ENCODE measurements at places on chromosomes 7 and 10.
A peak's percentile ranks its signal among the peaks of the same experiment; 100 is the strongest.

- DNase-seq, result peak; percentile 51
These were observed 46.0 kb downstream of the ZNRF2 start for GRCh38 chr7:30330134-30331111.

DNA sequence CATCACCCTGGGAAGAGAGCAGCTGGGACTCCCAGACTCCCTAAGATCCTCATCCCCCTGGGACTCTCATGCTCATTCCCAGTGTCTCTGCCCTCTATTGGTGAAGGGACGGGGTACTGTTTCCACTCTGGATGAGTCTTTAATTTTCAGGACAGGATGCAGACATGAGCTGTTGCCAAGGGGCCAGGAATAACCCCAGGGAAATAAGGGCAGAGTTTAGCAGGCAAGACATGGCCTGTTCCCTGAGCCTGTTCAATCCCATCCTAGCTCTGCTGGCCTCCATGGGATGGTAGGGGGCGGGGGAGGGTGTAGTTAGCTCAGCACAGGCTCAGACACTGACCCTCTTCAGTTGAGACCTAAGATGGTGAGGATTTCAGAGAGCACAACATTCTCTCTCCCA, 14.0 kb downstream of the C10orf105 start:
- DNase-seq, result no peak

- no peak for DNase-seq
These were observed 126.2 kb upstream of the KCTD7 start for GRCh38 chr7:66502230-66503035.

GRCh38 chr7:26292768-26293560, 1.3 kb downstream of the SNX10 start:
- DNase-seq, result no peak

GRCh38 chr7:13181216-13181615, 493.8 kb downstream of the ARL4A start:
- DNase-seq, result no peak

DNA sequence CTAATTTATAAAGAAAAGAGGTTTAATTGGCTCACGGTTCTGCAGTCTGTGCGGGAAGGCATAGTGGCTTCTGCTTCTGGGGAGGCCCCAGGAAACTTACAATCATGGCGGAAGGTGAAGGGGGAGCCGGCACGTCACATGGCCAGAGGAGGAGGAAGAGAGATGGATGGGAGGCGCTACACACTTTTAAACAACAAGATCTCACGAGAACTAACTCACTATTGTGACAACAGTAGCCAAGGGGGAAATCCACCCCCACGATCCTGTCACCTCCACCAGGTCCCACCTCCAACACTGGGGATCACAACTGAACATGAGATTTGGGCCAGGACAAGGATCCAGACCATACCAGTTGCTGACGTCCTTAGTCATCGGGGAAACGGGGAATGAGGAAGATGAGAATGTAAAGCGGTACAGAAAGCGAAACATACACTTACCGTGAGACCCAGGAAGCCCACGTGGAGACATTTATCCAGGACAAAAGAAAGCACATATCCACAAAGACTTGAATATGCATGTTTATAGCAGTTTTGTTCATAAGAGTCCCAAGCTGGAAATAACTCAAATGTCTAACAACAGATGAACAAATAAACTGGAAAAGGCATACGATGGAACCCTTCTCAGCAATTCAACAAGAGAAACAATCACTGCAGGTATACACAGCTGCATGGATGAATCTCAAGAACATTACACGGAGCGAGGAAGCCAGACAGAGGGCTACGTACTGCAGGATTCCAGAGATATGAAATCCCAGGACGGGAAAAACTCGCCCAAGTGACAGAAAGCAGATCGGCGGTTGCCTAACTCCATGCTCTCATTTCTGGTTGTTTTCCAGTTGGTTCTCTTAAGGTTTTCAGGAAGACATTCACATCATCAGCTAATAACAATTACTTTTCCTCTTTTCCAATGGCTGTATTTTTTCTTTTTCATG, 26.2 kb upstream of the INPP5A start:
- DNase-seq, result no peak

DNA sequence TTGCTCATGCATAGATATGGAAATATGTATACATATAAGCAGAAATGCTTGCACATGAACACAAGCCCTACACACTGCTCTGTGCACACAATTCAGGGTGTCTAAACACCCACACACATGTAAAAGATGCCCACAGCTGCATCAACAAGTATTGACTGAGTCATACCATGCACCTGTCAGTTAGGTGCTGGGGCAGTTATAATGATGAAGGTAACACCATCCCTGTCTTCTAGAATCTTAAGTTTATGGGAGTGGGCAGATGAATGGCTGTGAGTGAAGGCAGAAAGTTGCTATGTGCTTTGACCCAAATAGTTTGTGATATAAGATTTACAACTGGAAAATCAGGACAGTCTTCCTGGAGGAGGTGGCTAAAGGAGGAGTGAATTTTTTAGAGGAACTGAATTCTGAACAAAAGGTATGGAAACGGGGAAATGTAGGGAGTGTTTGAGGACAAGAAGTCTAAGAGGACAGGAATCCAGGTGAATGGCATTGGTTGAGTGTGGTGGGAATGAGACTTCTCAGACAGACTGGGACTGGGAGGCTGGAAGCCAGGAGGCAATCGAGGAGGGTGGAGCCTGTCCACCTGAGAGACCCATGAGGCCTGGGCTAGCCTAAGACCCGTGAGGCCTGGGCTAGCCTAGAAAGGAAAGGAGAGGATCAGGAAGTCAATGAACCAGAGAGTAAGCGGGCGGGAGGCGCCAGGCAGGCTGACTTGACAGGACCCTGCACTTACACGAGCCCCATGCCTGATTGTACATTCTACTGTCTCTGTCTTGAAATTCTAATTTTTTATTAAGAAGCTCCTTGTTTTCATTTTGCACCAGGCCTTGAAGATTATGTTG, 20.7 kb downstream of the POLL start:
- DNase-seq, result no peak

DNA sequence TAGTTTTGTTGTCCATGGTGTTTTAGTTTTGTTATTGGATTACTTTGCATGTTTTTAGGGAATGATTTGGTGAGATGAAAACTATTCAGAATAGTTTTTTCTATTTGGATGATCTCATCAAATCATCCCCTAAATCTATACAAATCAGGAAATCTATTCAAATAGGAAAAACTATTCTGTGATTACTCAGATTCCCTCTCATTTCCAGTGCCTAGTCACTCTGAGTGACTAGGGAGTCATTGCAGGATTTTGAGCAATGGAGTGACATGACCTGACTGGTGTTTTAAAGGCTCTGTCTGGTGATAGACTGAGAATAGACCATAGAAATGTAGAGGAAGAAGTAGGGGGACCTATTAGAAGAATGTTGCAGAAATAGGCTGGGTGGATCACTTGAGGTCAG, 72.4 kb downstream of the TPST1 start:
- no peak for DNase-seq

DNA sequence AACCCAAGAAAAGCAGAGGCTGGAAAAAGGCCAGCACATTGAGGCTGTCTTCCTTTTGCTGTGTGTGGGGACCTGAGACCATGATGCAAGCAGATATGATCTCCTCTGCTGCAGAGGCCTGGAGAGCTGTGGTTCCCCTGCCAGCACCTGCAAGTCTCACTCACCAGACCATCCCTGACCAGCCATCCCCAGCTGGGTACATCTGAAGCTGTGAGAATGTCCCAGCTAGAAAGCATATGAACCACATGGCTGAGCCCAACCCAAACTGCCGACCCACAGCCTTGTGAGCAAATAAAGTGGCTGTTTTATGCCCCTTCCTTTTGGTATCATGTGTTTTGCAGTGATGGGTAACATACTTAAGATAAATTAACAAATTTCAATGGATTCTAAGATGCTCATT, 114.9 kb downstream of the DYNC2I1 start:
- no peak for DNase-seq

- no peak for DNase-seq
These were observed 135.1 kb upstream of the NPS start for GRCh38 chr10:127414024-127414423.

DNA sequence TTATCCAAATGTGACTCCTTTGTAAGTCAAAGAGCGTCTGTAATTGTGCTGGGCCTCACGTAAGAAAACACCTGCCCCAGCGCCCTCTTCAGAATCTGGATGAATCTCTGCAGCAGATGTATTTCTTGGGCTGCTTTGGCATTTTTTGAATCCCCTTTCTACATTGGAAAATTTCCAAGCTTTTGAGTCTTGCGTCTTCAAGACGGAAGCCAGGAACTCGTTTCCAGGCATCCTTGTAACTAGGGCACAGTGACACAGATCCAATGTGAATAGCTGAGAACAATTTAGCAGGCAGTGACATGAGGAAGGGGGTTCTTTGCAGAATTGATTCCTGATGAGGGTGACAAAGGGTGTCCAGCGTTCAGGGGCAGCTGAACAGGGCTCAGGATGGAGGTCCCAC, 862.3 kb downstream of the TYW1 start:
- no peak for DNase-seq

DNA sequence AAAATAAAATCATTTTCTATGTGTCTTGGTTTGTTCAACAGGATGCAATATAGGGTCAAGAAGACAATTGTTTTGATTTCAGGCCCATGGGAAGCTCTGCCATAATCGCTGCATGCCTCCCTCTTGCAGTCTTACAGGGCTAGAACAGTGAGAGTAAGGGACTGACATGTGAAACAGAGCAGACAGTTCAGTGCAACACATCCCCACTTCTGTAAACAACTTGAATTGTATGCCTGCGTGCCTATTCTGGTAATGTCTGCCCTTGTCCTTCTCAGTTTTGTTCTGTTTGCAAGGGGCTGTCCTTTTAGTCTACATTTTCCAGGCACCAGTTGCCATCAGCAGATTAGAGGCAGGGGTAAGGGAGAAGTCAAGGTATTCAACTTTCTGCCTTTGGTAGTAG, 34.8 kb upstream of the GPR37 start:
- DNase-seq, result no peak

GRCh38 chr7:133602291-133602690, 349.4 kb downstream of the EXOC4 start:
- no peak for DNase-seq

- peak; percentile 91 for DNase-seq
These were observed 106.1 kb downstream of the KCNMA1 start for GRCh38 chr10:77531441-77532001.

DNA sequence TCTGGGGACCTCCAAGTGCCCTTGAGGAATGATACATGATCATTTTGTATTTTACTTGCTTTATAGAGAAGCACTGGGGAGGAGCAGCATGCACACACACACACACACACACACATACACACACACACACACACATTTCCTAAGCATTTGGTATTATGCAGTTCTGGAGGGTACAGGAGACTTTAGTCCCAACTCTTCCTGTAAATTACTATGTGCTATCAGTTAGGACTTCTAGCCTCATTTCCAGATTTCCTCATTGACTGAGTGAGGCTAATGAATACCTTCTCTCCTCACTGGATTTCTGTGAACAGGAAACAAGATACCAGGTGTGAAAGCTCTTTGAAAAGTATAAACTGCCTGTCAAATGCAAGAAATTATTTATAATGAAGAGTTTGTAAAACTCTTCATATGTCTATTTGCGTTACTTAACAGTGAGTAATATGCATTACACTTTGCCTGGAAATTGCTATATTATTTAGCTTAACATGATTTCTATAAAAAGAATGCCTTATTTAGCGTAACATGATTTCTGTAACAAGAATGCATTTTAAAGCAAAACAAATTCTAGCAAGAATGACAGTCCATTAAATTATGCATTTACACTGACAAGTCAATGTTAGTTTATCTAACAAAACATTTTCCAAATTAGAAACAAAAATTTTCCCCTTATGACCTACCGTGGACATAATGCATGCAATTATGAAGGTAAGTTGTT, 34.2 kb downstream of the ACTA2 start:
- no peak for DNase-seq

- DNase-seq, result no peak
These were observed 11.0 kb downstream of the POT1 start for GRCh38 chr7:124918662-124919061.

DNA sequence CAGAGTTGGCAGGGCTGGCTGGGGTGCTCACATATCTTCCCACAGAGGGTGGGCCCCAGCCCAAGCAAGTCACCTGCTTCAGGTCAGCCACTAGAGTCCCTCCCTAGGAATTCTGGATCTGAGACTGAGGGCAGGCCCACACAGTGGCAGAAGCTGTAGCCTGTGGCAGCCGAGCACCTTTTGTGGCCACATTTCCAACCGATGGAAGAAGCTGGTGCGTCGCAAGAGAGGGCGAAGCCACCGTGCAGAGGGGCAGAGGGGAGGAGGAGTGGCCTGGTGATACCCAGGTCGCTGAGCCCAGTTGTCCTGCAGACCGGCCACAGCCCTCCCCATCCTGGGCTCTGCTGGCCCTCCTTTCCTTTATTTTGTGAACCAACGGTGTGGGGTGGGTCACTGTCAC, 5.3 kb downstream of the POLM start:
- DNase-seq, result no peak

GRCh38 chr7:98038731-98039130, 48.7 kb upstream of the OCM2 start:
- DNase-seq, result no peak

DNA sequence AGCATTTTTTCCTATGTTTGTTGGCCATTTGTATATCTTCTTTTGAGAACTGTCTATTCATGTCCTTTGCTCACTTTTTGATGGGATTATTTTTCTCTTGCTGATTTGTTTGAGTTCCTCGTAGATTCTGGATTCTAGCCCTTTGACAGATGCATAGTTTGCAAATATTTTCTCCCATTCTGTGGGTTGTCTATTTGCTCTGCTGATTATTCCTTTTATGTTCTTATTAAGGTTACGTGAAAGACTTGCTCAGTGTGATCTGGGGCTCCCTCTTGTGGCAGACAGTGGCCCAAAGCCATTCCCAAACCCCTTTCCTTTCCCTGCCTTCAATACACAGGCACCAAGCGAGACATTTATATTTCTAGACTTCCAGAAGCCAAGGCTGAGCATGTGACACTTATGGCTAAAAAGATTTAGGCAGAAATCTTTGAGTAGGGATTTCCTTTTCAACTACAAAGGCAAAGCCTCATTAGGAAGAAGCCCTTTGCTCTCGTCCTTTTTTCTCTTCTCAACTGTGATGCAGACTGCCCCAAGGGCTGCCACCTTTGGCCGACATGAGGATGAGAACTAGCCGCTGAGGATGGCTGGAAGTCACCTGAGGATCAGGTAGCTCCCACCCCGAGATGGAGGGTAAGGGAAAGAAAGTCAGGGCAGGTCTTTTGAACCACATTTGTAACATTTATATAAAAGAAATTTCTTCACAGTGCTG, 23.6 kb downstream of the ST8SIA6 start:
- peak; percentile 74 for DNase-seq

- no peak for DNase-seq
These were observed 4.8 kb downstream of the FBH1 start for GRCh38 chr10:5894873-5895272.

- DNase-seq, result peak; percentile 10
These were observed 69.5 kb upstream of the VOPP1 start for GRCh38 chr7:55641811-55642210.

- no peak for DNase-seq
These were observed 4.5 kb downstream of the GRID1 start for GRCh38 chr10:86362129-86362527.

DNA sequence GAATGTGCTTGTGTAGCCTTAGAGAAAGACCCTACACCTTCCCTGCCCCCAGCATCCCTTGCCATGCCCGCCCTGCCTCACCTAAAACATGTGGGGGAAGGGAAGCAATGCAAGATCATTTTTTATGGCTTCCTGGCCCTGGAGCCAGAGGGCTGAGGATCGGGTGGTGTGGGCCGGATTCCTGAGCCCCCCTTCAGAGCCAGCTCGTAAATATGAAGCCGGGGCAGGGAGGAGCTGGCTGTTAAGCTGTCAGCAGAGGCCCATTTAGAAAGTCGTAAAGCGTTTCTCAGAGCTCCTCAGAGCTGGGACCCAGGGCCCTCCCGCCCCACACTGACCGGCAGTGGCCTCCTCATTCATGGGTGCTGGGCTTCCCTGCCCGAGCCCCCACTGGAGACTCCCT, 23.9 kb downstream of the UNC5B start:
- DNase-seq, result peak; percentile 30
